ENCODE measurements at places on chromosomes 13 and 19.
A peak's percentile ranks its signal among the peaks of the same experiment; 100 is the strongest.

GRCh38 chr13:50842251-50842989, 1.1 kb downstream of the DLEU7 start:
- DNase-seq = no peak

GRCh38 chr19:31946491-31946890, 398.9 kb upstream of the ZNF507 start:
- DNase-seq = no peak

GRCh38 chr13:79673310-79673992, 192.5 kb downstream of the NDFIP2 start:
- DNase-seq = no peak

- peak; percentile 84 for DNase-seq
Observed at GRCh38 chr19:19203012-19203856, at the start of gene NR2C2AP. TSS of gene NR2C2AP (minus strand) at chr19:19203414. CDS start at chr19:19203060, 354 bp downstream.

DNA sequence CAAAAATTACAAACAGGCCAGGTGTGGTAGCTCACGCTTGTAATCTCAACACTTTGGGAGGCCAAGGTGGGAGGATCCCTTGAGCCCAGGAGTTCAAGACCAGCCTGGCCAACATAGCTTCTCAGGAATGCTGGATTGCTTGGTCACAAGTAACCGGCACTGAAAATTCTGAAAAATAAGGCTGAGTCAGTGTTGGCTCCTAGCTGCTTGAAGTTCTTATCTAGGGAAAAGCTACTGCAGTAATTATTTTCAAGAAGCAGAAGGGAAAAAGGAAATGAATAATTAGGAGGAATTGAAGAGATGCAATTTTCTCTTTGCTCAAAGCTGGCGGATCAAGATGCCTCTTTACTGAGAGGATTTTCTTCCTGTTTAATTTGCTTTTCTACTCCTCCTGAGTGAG, 75.0 kb upstream of the GTF3A start:
- DNase-seq = peak; percentile 33

- DNase-seq = no peak
Observed at GRCh38 chr13:30151388-30151787, 156.0 kb downstream of the KATNAL1 start.

DNA sequence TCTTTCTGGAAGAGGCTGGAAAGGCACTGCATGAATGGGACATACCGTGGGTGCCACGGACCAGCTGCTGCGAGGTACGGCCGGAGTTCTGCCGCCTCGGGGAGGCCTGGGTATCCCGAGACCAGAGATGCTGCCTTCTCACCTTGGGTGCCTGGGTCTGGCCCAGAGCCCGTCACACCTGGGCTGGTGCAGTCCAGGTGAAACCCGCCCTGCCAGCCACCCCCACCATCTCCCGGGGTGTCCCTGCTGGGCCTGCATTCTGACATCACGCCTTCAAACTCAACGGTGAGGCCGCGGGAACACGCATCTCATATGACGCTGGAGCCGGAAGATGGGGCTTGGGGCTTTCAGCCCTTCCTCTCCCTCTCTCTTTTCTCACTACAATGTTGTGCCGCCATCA, 98.0 kb downstream of the GADD45B start:
- no peak for DNase-seq

GRCh38 chr19:17353386-17353785, 16.0 kb downstream of the GTPBP3 start:
- no peak for DNase-seq

GRCh38 chr19:16113727-16114126, 2.0 kb downstream of the RAB8A start:
- no peak for DNase-seq

GRCh38 chr13:29594303-29594709, 1.2 kb downstream of the SLC7A1 start:
- DNase-seq = peak; percentile 88

GRCh38 chr19:43152214-43152613, 34.1 kb downstream of the PSG5 start:
- DNase-seq = no peak

DNA sequence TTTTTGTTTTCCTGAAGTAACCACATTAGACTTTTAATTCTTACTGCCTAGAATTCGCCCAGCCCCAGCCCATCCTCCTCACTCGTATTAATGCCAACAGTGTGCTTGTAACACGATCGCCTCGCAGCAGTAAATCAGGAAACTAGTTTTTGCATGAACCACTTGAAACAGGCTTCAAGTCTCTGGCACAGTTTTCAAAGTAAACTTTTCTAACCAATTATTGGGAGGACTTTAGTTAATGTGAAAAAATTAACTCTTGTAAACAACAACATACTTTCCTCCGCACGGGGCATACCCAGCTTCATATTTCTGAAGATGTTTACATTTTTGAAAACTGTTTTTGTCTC, 39.2 kb downstream of the TNFRSF19 start:
- DNase-seq = peak; percentile 62

GRCh38 chr19:13906521-13906904, 512 bp downstream of the CC2D1A start:
- DNase-seq = peak; percentile 9

DNA sequence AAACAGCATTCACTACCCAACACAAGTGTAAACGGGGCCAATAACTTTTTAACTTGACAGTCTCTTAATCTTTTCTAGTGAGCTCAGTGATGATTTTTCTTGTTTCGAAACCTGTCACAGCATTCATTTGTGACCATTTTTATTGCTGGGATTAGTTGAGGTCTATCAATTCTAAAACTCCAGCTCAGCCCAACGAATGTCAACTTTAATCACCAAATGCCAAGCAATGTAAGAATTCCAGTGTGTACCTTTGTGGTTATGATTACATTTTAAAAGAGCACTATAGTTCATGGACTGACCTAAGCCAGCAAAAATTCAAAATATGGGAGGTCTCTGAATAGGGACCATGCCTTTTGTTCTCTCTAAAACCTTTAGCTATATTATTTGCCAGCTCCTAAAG, 694.3 kb upstream of the SGCG start:
- no peak for DNase-seq

- DNase-seq = no peak
Observed at GRCh38 chr13:30334663-30335386, 27.5 kb upstream of the KATNAL1 start.

DNA sequence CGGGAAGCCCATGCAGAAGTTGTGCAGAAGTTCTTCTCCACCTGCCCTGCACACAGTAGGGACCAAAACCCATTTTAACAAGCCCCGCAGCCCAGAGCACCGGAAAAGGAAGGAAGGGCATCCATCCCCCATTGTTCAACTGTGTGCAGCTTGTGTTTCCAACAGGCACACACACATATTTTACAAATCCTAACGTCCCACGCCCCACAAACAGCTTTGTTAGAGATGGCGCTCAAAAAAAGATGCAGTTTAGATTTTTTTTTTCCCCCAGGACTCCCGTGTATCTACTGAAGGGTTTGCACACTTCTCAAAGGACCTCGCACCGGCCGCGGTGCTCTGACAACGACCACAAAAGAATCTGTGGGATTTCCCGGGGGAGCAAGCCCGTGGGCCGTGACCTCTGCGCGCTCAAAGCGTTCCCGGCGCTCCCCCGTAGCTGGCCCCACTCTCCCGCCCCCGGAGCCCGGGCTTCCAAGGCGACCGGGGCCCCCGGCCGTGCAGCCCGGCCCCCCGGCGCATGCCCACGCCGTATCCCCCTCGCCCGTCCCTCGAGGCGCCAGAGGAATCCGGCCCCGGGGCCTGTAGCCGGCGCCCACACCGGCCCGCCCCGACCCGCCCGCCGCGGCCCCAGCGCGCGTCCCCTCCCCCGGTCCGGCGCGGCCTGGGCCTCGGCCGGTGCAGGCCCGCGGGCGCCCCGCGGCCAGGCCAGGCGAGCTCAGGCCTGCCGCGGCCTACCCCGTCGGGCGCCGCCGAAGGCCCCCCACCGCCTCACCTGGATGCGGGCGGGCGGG, 523 bp downstream of the ELAVL1 start:
- peak; percentile 27 for DNase-seq

GRCh38 chr13:48790199-48790598, 136.5 kb downstream of the CYSLTR2 start:
- no peak for DNase-seq

- DNase-seq = no peak
Observed at GRCh38 chr19:38527466-38528136, 90.2 kb downstream of the MAP4K1 start.

- DNase-seq = no peak
Observed at GRCh38 chr13:113843864-113844556, 19.9 kb downstream of the GAS6 start.

Data from AG10803 (cell line).